ENCODE measurements at places on chromosomes 16 and 17.

GRCh38 chr16:72740347-72740746 lies 307.6 kb downstream of the ZFHX3 start:
- peak; percentile 7 for DNase-seq

DNA sequence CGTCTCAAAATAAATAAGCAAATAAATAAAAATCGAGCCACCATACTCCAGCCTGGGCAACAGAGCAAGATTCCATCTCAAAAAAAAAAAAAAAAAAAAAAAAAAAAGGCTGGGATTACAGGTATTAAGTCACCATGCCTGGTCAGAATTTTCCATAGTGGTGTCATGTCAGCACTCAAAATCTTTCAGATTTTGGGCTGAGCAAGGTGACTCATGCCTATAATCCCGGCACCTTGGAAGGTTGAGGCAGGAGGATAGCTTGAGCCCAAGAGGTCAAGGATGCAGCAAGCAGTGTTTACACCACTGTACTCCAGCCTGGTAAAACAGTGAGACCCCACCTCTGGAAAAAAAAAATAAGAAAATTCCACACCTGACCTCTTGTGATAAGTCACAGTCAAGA lies 52.2 kb downstream of the FBXL20 start:
- DNase-seq = no peak

DNA sequence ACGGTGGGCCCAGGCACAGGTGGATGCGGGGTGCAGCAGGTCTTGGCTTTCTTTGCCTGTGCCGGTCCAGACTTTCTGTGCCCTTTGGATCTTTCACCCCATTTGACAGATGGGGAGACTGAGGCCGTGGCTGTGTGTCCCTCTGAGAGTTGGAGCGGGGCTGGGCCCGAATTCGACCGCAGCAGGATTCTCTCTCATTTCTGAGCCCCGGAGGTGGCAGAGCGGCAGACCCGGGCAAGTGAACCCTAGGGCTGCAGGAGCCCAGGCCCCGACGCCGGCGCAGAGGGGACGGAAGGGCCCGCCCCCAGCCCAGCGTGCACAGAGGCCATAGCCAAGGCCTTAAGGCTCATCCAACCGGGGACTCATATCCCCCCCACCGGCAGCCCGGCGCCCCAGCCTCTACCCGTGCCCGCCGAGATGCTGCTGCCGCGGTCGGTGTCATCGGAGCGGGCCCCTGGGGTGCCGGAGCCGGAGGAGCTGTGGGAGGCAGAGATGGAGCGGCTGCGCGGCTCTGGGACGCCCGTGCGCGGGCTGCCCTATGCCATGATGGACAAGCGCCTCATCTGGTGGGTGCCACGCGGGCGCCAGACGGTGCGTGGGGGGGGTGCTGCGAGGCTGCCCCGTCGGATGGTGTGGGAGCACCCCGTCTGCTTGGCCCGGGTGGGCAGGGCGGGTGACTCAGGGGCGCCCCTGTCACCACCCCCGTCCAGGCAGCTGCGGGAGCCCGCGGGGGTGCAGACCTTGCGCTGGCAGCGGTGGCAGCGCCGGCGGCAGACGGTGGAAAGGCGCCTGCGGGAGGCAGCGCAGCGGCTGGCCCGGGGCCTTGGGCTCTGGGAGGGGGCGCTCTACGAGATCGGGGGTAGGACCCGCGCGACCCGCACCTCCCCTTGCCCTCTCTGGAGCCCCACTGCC lies 857 bp downstream of the TMC8 start:
- DNase-seq = peak; percentile 41

- DNase-seq = peak; percentile 39
These were observed 151.2 kb downstream of the TANC2 start for GRCh38 chr17:63116967-63117830.

DNA sequence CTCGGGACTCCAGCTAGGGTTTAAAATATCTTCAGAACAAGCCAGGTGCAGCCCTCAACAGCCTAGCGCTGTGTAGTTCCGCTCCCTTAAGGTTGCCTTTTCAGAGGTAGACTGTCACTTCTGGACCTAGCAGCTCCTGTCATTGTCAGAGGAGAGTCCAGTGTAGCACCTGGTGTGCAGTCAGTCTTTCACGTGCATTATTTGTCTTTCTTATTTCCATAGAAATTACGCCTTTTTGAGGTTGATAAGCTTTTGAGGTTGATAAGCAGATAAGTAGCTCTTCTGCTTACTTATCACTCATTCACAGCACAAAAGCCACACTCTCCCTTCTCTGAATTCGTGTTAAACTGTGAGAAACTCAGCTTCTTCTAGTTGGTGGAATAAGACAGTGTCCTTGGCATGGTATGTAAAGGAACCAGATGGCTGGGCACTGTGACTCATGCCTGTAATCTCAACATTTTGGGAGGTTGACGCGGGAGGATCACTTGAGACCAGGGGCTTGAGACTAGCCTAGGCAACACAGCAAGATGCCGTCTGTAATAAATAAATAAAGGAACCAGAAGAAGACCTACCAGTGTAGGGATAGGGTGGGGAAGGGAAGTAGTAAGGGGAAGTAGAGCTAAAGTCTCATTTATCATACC lies 10.2 kb downstream of the EEF2K start:
- DNase-seq = peak; percentile 56

- no peak for DNase-seq
These were observed 7.4 kb downstream of the GLIS2 start for GRCh38 chr16:4323071-4323844.

DNA sequence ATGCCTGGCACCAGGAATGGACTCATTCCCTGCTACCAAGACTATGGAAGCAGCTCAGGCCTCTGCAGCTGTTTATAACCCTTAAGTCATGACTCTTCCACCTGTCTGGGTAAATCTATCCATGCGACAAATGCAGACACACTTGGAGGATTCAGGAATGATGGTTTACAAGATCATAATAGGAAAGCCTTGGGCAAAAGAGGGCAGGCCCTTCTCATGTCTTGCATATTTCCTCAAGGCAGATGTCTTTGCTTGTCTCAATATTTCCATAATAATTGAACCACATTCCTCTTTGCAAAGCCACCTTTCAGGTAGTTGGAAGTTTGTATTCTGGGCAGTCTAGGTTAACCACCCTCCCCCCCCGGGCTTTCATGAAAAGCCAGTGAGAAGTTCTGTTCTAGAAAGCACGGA lies 884 bp upstream of the JPT1 start:
- no peak for DNase-seq

DNA sequence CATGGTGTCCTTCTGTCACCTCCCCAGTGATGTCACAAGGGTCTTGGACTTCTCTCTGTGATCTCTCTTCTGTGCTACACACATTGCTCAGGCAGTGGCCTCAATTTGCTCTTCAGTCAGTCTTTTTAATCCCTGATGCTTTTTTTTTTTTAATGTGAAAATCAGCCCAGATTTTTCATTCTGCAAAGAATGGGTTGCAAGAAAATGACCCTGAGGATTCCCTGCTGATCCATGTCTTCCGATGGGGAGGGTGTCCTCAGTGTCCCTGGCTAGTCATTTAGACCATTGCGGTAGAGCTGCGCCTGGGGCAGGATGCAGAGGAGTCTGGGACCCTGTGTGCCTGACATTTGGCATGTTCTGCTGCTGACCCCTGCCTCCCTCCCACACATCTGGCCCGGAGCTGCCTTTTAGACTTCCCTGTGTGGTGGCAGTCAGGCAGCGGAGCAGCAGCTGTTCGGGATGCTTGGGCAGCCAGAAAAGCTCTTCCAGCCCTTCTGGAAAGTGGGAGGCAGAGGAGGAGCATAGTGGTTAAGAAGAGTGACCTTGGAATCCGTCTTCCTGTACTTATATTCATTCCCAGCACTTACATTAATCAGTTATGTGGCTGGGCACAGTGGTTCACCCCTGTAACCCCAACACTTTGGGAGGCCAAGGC lies 12.3 kb downstream of the GPT2 start:
- no peak for DNase-seq

DNA sequence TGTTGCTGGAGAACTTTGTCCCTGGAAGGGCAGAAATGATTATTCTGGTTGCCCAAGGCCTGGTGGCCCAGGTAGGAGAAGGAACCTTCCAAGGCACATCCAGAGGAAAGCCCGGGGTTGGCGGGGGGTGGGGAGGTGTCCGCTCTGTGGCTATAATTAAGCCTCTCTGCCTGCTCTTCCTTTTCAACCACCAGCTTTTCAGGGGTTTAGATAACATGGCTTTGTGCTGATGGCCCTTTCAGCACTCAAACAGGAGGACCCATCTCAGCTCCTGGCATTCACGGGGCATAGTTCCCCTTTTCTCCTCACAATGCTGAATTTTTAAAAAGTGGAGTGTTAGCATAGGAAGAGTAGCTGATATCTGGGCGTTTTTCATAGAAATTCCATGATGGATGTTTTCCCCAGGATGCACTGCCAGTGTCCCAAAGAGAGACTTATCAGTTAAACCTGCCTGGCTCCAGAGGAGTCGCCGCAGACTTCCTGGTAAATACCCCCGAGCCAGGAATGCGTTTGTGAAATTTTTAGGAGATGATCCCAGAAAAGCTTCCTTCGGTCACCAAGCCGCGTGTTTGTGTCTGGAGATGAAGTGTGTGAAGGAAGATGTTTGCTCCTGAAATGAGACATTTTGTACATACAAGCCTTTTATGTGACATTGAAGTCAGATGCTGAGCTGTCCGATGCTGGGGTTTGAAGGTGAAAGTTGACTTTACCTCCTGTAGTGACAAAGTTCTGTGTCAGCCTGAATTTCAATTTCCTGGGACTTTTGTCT lies 188.5 kb downstream of the MSI2 start:
- DNase-seq = no peak

DNA sequence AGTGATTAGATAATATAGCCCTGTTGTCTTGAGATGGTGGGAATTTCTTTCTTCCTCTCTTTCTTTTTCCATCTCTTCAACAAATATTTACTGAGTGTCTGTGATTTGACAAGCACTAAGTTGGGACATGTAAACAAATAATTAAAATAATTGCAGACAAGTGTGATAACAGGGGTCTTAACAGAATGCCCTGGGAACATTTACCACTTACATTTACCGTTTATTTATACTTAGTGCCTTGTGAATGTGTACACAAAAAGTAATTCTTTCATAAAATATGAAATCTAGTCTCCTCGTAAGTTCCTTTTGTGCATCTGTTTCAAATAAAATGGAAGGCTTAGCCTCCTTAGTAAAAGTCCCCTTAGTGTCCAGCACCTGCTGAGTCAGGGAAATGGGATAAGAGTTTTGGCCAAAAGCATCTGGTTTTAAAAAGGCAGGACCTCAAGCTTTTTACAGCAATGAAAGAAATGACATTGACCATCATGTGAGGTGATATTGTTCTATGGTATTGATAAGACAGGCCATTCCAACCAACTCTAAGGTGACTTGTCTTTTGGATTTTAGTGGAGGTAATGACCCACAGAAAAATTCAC lies 188.2 kb downstream of the HS3ST3B1 start:
- no peak for DNase-seq

GRCh38 chr17:13346996-13347762 lies 254.6 kb downstream of the HS3ST3A1 start:
- DNase-seq = peak; percentile 98

DNA sequence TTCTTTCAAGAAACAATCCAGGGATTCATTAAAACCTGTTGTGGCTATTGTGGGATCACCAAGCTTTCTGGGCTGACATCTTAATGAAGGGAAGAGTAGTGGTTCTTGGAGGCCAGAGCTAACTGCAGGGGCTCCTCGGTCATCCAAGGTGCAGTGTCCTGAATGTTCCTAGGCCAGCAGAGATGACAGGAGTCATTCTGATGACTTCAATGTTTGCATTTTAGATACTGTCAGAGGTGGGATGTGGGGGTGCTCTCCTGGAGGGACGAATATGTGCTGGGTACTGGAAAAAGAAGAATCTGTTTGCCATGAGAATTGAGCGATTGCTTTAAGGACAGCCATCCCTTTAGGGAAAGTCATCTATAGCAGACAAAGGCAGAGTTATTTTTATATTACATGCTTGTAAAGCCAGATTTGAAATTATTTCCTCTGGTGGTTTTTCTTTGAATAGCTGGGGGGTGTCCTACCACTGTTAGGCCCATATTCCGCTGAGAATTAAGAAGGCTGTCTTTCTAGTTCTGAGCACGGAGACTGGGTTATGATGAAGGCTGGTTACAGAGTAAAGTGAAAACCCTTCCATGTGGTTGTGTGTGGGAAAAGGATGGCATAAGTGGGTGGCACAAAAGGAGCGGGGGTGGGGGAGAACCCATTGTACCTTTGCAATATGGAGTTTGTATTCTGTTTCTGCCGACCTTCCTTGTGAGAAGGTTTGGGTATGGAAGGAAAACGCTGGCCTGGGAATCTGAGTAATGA lies 7.4 kb downstream of the HLF start:
- DNase-seq = no peak

GRCh38 chr17:27558842-27559505 lies 72.0 kb upstream of the LGALS9 start:
- DNase-seq = no peak

- DNase-seq = no peak
These were observed 2.6 kb upstream of the FDXR start for GRCh38 chr17:74875155-74875976.

DNA sequence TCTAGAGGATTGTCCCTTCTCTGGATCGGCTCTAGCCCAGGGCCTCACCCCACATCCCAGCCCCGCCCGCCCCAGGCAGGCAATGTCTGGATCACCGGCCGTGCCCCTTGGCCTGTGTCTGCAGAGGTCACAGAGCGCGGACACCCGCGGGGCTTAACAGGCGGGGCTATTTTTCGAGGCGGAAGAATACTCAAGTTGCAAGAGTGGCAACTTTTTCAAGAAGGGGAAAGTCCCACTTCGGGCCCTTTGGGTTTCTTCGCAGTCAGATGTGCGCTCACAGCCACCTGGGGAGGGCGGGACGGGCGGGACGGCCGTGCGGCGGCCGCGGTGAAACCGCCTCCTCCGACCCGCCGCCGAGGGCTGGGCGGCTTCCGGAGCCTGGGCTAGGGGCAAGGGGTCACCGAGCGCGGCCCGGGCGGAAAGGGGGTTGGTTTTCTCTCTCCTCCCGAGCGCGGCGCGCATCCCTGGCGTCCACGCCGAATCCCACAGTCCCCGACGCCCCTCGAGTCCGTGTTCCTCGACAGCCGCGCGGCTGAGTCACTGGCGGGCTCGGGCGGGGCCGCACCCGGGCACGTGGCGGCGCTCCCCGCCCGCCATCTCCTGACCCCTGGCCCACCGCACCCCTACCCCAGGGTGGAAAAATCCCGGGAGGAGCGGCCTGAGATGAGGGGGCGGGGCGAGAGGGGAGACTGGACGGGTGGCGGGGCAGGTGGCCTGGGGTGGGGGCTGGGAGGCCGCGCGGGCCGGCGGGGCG lies 1.2 kb upstream of the PFN1 start:
- peak; percentile 80 for DNase-seq

DNA sequence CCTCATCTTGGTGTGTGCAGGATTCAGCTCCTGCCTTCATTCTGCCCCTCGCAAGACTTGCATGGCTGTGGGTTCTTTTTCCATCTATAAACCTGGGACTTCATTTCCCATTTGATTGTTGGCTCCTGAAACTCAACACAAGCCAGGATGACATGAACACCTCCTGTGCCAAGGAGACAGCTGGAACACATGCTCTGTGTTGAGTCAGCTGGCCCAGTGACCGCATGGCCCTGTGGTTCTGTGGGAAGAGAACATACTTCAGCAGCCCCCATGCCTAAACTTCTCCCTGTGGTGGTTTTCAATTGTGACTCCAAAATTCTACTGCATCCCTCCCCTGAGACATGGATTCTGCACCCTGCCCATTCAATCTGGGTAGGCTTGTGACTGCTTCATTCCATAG lies 57.9 kb upstream of the FOXF1 start:
- peak; percentile 61 for DNase-seq

GRCh38 chr17:44345454-44346026 lies 438 bp downstream of the GRN start:
- DNase-seq = peak; percentile 73
